GM04503 (cell line): ENCODE measurements at places on chromosomes 5 and 9.

- DNase-seq, result no peak
Observed at GRCh38 chr5:14471507-14471906, 110.1 kb upstream of the OTULINL start.

DNA sequence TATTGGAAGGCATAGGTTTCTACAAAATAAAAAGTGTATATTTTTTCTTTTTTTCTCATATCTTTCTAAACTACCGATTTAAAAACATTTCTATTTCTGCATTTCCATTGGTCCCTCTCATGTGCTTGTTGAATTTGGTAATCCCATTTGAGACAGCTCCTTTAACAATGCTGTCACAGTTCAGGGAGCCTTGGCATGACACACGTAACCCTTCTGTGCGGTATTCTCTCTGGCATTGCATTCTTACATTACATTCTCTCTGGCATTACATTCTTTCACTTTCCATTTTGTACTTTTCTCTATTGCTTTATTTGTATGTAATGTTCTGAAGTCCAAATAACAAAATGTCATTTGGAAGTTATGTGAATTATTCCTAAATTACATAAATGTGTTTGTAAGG lies 150.7 kb upstream of the RASGRF2 start:
- DNase-seq, result no peak

DNA sequence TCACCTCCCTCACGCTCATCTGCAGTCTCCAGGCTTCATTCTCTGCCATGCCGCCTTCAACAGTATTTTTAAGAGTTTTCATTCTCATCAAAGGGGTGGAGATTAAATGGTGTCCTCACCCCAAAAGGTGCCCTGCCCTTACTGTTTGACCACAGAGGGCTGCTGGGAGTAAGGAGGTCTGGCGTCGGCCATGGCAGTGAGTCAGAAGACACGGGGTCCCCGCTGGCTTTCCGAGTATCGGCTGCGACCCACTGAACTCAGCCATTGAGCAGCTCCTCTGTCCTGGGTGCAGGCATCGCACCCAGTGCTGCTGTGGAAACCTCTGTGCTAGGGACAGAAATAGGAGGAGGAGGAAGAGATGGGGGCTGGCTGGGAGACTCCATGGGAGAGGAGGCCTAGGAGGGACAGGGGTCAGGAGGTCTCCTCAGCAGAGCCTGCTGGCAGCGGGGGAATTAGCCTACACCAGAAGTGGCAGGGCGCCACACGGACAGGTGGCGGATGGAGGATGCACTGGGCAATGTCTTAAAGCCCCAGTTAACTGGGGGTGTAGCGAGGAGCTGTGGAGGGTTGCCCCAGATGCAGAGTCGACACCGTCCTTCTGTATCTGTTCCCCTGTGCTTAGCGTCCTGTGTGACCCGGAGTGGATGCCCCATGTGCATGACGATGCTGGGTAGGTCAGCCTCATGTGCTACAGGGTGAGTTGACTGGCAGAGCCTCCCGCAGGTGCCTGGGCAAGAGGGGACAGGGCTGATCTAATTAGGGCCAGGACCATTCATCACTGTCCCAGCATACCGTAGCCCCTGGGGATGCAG lies 15.4 kb upstream of the PLEKHG4B start:
- no peak for DNase-seq

DNA sequence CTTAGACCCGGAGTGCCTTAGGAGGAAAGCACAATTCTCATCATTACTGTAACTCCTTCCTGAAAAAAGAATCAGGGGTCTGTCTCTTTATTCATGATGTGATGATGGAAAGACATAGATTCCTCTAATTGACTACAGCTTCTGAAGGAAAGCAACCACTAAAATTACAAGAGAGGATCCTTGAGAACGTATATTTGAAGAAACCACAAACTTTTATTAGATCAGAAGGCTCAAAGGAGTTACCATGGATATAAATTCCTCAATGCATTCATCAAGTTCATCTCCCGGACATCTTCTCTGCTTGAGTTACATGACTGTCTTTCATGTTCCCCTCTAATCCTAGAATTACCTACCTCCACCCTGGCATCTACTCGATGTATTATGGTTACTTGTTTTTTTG lies 104.1 kb upstream of the PAPPA start:
- DNase-seq, result no peak

GRCh38 chr5:45648744-45649143 lies 47.4 kb downstream of the HCN1 start:
- DNase-seq, result no peak
